ENCODE measurements at places on chromosomes 3 and 15. TPM values are rescaled to one million over a fixed set of nuclear protein-coding genes. Genes with fewer than 3 reads are reported as not detected.

Gene PLSCR2
- not detected for total RNA-seq

Gene GOLGA6D
- total RNA-seq: not detected

Gene ACAD11
- 9.7 TPM for total RNA-seq

Gene ZPLD1
- total RNA-seq: not detected

Gene NPAP1
- not detected for total RNA-seq

Gene RAB11A
- total RNA-seq: 221 TPM

Gene BTLA
- total RNA-seq: not detected

Gene GOLGA6L7
- not detected for total RNA-seq

Gene MIX23
- 21.8 TPM for total RNA-seq

Gene SLC22A13
- not detected for total RNA-seq

Gene ARGFX
- not detected for total RNA-seq

Gene CHL1
- total RNA-seq: not detected

Gene DPPA2
- not detected for total RNA-seq

Gene RTP1
- not detected for total RNA-seq

Gene IL17RE
- total RNA-seq: 0.54 TPM

Gene RAD51
- total RNA-seq: 9.1 TPM

Gene WNT7A
- not detected for total RNA-seq

Gene TRA2B
- total RNA-seq: 205 TPM

Gene PP2D1
- total RNA-seq: not detected

Gene ROBO1
- 21.8 TPM for total RNA-seq
